ENCODE measurements at places on chromosomes 7 and 10.
A peak's percentile ranks its signal among the peaks of the same experiment; 100 is the strongest.

DNA sequence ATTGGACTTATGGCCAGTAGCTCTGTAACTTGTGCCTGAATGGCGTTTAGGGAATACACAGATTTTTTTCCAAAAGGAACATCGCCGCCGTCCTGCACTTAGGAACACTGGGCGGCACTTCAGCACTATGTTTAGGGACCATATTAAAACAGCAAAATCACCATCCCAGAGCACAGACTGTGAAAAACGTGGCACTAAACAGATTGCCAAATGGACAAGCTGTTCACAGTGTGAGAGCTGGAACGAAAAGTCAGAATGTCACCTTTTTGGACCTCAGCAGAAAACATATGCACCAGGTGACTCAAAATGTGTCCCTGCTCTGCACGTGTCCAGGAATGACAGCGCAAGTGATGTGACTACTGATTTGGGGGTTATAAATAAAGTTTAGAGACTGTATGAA is 87.9 kb downstream of the ODAD2 start:
- DNase-seq = no peak

GRCh38 chr7:99235925-99236324 is 28.0 kb upstream of the KPNA7 start:
- no peak for DNase-seq

- no peak for DNase-seq
These were observed 69.6 kb downstream of the SDHAF3 start for GRCh38 chr7:97187067-97187466.

DNA sequence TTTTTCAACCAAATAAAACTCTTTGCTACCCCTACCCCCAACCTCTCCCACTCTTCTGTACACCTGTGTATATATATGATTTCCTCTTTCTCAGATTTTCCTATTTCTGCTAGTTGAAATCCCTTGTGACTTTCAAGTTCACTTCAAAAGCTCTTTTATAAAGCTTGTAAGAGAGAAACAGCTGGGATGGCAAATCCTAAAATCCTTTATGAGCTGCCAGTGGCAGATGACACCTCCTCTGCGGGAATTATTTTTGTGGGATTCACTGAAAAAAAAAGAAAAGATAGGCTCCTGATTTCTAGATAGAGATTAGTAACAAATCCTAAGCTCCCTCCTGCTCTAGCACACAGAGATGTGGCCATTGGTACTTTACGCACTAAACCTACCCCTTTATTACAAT is 92.9 kb downstream of the AHR start:
- DNase-seq = no peak

DNA sequence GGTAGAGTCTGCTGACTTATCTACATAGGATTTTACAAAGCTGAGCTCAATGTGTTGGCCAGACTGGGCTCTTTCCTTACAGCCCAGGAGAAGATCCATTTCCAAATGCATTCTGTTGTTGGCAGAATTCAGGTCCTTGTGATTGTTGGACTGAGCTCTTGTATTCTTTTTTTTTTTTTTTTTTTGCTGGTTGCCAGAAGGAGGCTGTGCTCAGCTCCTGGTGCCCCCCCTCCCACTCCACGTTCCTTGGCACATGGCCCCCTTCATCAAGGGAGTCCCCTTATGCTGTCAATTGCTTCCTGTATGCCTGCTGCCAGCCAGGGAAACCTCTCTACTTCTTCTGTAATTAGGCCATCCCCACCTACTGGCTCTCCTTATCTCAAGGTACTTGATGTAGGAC is 518.1 kb upstream of the AKR1E2 start:
- DNase-seq = no peak

GRCh38 chr7:103525937-103526336 is 79.9 kb upstream of the SLC26A5 start:
- DNase-seq = no peak

- no peak for DNase-seq
These were observed 179.5 kb upstream of the AKR1E2 start for GRCh38 chr10:4646547-4646946.

DNA sequence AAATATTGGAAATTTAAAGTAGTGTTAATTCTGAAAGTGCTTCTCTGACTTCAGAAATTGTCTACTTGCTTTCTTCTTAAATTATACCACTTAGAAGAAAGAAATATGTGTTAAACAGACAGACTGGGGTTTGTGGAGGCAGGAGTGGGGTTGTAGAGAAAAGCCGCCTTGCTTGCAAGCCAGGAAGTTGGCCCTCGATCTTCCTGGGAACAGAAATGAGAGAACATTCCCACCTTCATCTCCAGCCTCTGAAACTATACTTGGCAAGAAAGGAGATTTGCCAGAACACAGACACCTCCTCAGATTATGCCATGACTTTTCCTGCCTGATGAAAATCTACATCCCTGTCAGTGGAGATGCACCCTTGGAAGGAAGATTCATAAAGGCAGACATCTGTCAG is 171.2 kb upstream of the CHRM2 start:
- no peak for DNase-seq

DNA sequence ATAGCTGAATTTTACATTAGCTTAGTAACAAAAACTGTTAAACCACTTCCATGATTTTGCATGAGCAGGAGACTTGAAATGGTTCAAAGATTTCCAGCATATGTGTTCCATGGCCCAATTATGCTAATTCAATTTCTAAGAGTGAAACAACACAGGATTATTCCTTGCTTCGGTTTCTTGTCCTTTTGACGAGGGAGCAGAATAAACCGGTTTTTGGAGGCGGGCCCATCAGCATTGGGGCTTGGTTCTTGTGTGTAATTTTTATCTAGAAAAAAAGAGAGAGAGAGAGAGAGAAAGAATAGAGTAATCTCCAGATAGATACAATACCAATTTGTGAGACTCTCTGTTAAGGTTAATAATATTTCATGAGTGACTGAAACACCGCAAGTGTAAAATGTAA is 159.5 kb upstream of the ETV1 start:
- DNase-seq = no peak

DNA sequence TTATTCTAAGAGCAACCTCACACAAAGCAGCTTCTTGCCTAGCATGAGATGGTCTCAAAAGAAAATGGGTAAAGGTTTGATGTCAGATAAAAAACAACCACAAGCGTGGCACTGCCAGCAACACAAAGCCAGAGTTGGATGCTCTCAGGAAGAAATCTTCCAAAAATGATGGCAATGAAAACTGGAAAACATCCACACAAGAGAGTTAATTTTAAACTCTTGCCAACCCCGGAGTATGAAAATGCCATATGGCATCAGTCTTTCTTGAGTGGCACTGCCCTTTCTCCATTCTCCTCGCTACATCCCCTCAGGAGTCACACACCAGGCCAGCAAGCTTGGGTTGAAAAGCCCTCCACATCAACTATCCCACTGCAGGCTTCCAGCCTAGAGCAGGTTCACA is 41.0 kb downstream of the CADPS2 start:
- DNase-seq = no peak

GRCh38 chr7:8973601-8974000 is 540.2 kb downstream of the NXPH1 start:
- DNase-seq = no peak

DNA sequence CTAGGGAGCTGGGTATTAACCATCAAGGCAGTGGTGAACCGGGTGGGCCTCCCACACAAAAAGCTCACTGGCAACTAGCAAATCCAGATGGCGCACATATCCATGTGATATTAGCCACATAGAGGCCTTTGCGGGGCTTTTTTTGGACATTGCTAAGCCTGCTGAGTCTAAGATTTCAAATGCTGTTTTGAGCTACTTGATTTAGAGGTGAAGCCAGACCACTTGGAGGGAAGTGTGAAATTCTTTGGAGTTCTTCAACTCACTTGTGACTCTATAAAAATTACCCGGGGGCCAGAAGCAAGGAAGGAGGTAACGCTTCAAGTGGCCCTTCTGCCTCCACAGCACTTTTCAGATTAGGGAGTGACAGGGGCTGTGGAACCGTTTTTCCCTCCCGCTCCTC is 619.8 kb upstream of the GALNT17 start:
- no peak for DNase-seq

DNA sequence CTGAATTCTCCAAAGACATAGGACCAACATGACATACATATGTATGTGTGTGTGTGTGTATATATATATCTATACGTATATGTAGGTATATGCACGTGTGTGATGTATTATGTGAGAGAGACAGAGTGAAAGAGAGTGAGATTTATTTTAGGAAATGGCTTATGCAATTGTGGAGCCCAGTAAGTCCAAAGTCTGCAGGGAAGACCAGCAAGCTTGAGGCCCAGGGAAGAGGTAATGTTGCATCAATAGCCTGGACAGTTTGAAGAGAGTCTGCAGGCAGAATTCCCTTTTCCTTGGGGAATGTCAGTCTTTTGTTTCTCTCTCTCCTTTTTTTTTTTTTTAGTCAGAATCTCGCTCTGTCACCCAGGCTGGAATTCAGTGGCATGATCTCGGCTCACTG is 33.0 kb upstream of the CARD11 start:
- DNase-seq = no peak

DNA sequence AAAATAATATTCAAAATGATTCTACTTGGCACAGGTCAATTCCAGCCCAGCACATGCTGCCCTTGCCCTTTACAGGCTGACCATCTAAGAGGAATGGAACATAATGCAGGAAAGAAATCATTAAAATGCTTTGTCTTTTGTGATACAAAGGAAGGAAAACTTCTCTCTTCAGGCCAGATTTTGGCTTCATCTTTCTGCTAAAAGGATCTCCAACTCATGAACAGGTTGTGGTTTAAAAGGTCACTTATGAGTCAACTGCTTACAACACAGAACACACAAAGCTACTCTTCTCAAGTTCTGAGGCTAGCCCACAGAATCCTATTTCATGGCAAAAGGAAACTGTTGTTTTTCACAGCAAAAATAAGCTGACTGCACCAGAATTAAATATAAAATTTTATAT is 197.1 kb downstream of the DOCK4 start:
- DNase-seq = peak; percentile 81

DNA sequence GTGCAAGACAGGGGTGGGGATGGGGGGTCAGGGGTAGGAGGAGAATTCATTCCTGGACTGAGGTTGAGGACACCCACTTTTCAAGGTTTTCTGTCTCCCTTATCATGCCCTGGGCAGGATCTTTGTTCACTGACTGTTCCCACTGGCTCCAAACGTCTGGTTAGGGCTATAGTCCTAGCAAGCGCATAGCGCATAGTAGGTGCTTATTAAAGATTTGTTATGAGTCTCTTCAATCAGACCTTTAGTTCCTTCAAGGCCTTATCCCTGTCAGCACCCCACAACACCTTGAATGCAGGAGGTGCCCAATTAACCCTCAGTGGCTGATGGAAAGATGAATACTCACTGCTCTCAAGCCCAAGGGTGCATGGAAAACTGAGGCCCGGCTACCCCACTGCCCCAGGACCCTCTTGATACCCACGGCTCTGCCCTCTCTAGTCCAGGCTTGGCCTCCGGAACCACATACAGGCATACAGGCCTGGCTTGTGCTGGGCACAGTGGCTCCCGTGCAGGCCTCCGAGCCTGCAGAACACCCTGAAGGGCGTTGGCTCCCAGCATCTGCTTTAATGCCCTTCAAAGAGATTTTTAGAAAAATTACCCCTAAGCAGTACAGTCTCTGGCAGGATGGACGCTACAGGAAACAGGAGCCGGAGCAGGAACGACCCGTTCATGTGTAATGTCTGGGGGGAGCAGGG is 177.7 kb downstream of the SH3PXD2A start:
- DNase-seq = no peak

- DNase-seq = no peak
These were observed 177.0 kb downstream of the REEP3 start for GRCh38 chr10:63697956-63698786.

DNA sequence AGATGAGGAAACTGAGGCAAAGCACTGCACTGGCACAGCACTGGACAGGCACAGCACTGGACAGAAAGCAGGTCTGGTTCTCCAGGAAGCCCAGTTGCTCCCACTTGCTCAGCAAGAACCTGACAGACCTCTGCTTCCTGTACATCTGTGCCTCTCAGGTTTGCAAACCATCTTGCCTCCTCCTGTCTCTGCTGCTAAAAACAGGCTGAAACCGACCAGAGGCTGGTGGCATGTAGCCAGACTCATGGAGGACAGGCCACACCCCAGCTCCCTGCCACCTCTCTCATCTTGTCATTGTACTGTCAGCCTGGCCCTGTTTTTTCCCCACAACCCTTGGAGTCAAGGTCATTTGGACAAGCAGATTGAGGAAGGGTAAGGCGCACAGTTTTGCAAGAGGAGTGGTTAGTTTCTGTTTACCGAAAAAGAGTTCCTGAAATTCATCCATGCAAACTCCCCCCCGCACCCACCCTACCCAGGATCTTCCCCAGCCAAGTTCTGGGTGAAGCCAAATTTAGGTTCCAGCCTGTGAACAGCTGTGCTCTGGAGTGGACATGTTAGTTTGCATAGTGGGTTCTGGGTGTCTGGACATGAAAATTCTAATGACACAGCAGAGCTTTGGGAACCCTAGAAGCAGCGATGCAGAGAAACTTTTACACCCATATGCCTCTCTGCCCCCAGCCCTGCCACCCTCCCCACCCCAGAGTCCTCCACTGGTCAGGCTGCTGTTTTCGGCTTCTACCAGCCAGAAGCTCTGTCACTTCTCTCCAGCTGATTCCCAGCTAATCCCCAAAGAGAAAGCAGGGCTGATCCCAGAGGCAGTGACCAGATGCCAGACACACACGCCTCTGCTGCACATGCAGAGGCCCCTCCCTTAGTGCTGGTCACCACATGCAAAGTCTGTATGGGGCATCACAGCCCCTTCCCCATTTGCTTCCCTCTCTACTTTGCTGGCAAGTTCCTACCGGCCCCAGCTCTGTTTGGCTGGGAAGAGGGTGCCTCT is 8.5 kb upstream of the C10orf105 start:
- DNase-seq = no peak

DNA sequence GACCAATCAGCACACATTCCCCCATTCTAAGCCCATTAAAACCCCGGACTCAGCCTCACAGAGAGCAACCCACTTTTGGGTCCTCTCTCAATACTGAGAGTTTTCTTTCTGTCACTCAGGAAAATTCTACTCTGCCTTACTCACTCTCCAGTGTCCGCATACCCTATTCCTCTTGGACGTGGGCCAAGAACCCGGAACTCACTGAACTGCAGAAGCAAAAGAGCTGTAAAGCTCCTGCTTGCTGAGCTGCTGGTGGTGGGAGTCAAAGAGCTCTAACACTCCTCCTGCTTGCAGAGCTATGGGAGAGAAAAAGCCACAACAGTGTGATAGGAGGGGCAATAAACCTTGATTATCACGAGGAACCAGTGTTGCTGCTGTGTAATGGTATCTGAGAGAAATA is 386.9 kb downstream of the POM121L12 start:
- no peak for DNase-seq

DNA sequence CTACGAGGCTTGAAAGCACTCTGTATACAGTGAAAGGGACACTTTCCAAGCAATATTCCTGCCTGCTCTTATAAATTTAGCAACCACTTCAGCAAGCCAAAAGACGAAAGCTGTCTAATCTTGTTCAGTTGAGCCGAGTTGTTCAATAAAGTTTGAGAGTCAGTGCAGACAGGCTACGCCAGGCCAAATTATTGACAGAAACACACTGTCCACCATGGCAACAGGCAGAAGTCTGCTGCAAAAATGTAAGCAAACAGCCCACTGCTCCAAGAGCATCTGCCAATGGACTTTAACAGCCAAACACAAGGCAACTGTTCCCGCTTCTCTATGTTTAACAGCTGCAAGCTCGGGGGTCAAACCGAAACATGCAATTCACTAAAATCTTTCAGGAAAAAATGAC is 85.7 kb downstream of the GLI3 start:
- DNase-seq = no peak
